ENCODE measurements at places on chromosomes 1 and 21.

- no peak for DNase-seq
Observed at GRCh38 chr1:212958175-212958574, 7.8 kb downstream of the VASH2 start.

- DNase-seq, result no peak
Observed at GRCh38 chr1:165259706-165260428, 96.6 kb downstream of the LMX1A start.

GRCh38 chr1:201895913-201896807, 7.5 kb downstream of the SHISA4 start:
- peak; percentile 98 for DNase-seq

- no peak for DNase-seq
Observed at GRCh38 chr1:87794788-87795614, 466.3 kb downstream of the LMO4 start.

GRCh38 chr1:74504933-74505512, 7.4 kb downstream of the LRRC53 start:
- no peak for DNase-seq

GRCh38 chr1:12451560-12451900, 166.5 kb downstream of the DHRS3 start:
- no peak for DNase-seq

DNA sequence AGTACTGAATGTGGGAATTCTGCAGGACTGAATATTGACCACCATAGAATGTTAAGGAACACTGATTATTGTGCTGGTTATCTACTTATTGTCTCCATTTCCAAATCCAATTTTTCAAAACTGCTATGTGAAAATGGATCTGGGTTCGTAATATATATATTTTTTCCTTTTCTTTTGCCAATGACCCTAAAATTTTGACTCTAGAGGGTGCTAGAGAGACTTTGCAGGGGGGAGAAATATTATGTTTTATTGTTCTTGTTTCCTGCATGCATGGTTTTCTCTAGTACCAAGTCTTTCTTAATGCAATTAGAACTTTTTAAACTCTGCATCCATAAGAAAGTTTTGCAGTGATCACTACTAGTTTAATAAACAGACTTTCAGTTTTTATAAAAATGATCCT, 1256.9 kb downstream of the BRINP3 start:
- DNase-seq, result no peak

Data from esophagus muscularis mucosa (tissue), 4 donors.